ENCODE measurements at places on chromosomes 13 and 19.
A peak's percentile ranks its signal among the peaks of the same experiment; 100 is the strongest.

DNA sequence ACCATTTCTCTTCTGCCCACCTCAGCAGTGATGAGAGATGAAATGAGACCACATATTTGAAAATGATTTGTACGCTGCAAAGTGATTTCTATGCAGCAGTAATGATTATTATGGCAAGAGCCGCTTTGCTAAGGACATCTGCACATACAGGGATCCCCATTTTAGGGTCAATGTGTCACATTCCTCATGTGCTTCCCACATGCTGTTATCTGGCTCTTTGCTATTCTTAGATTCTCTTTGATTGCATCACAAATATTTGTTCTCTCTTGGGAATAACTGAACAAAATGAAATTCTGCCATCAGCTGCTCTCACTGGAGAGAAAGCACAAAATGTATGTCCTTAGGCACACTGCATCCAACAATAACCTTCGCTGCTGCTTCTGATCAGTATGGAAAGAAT lies 209.5 kb upstream of the IPO5 start:
- no peak for DNase-seq

- DNase-seq = no peak
Observed at GRCh38 chr13:109818886-109819285, 32.5 kb upstream of the IRS2 start.

DNA sequence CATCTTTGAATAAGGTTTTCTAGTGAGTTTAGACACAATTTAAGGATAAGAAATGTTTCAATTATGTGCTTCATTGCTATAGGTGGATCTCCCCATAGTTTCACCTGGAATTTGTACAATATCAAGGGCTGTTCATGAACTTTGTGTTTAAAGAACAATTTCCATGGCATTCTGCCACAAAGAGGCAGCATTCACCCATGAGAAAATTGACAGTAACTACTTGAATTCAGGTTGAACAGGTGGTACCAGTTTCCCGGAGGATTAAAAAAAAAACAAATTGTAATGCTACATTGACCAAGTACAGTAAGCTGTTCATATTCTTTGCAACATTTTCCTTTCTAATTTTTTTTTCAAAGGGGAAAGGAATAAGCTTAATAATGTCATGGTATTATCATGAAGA lies 9.1 kb downstream of the SLITRK5 start:
- DNase-seq = no peak

DNA sequence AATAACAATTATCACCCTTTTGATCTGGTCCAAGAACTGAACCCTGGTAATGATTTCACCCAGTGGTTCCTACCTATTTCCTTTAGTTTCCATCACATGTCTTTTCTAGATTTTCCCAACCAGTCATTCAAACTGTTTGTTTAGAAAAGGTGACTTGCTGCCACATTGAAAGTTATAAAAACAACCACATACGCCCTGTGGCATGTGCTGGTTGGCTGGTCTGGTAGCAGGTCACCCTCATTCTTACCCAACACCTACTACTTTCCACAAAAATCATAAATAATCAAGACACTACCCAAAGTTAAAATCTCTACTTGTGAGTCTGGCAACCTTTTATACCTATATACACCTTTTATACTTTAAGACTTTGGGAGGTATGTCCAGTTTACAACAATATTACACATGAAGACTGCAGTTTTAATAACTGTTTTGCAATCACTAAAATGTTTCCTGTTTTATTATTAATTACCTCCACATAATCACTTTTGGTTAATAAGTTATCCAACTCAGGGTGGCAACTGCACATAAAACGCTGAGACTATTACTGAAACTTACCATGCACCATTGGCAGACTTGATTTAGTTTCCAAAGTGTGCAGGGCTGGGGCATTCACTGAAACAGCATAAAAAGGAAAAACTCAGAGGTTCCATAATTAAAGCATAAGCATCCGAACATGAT lies 38.9 kb downstream of the DZIP1 start:
- DNase-seq = no peak

DNA sequence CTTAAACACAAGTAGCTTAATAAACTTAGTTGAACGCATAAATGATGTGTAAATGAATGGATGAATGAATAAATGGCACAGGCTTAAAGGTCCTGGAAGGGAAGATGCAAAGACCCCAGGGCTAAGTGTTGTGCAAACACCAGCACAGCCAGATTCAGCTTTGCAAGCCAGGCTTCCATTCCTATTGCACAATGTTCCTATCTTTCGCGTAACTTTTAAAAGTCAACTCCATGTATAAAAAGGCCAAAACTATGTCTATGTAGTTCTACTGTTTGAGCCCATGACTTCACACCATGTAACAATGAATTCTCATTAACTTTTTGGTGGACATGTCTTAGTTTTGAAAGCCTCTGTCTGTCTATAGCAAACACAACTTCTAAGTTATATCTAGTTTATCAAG lies 226.0 kb downstream of the NALCN start:
- no peak for DNase-seq

DNA sequence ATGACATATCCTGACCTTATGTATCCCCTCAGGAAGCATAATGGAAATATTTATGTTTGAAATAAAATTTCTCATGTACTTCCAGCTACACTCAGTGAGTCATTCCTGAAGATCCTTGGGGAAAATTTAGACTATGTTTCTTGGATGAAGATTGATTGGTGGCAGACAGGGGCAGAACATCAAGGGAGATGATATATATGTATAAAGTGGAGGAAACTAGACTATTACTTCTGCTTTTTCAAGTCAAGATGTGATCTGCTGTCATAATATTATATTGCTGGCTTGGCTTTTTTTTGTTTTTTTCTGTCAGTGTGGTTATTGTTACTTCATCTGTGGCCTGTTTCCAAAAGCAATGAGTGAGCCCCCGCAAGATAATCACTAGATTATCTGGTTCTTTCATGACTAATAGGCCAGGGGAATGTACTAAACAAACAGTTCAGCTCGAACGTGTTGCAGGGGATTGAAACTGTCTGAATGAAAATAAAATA lies 87.2 kb upstream of the TNFSF11 start:
- DNase-seq = no peak

- DNase-seq = no peak
Observed at GRCh38 chr19:57664269-57665127, 4.2 kb upstream of the ZSCAN4 start.

DNA sequence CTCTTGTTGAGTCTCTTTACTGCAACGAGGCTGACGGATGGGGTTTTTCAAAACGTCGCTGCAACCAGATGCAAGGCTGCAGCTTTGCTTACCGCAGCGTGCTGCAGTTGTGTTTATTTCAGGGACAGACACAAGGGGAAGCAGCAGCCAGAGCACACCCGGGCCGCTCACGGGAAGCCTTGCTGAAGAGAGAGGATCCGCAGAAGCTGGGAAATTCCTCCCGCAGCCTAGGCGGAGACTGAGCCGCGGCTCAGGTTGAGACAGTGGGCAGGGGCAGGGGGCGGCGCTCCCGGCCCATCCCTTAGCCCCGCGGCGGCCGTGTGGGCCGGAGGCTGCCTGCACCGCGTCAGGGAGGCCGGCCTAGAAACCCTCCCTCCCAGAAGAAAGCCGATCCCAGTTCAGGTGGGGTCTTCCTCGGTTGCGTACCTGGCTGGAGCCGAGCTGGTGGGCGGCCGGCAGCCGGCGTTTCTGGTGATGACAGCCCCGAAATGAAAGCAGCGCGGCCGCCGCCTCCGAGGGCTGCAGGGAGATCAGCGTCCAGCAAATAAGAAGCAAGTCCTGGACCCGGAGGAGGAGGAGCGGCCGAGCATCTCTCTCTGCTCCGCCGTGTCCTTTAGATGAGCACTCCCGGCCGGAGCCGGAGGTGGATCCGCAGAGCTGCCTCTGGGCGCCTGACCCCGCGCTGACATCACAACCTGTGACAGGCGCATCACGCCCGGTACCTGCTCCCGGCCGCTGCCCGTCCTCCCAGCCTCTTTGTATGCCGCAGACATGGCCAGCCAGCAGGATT lies at the start of gene FRY:
Gene FRY, plus strand, starts transcription at position 750 of the 790 bp plus-strand sequence. Its CDS starts 22 bp downstream, at position 772.
- DNase-seq = peak; percentile 56

- no peak for DNase-seq
Observed at GRCh38 chr13:71786875-71787274, 80.1 kb downstream of the DACH1 start.

DNA sequence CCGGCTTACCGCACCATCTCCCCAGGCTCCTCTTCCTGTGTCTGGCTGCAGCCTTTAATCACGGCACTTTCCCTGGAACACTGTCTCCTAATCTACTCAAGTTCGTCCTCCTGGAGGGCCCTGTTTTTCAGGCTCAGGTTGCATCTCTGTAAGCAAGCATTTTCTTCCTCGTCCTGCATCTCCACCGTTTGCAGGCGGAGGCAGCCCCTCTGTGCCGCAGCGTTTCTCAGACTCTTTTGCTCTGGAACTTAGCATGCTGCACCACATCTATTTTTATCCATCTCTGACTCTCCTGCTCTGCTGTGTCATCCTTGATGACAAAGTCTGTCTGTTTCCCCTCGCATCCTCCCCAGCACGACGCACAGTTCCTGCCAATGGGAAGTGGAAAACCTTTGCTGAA lies 117.5 kb downstream of the ATP8A2 start:
- DNase-seq = no peak

DNA sequence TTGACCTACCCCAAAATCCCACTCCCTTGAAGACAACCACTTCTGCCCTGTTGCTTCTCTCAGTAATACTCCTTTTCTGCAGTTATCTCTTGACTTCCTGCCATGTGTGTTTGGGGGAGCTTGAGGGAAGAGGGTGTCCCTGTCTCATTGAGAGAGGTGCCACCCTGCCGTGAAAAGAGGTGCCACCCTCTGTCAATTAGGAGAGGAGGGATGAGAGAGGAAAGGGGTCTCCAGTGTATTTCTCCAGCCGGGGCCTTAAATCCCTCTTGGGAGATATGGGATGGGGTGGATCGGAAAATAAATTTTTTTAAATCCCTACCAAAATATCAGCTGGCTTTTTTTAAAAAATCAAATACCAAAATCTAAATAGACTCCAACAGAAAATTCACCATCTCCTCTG lies 16.5 kb downstream of the PLD3 start:
- no peak for DNase-seq

GRCh38 chr19:48400018-48400742 lies 6.7 kb downstream of the GRIN2D start:
- DNase-seq = peak; percentile 42

DNA sequence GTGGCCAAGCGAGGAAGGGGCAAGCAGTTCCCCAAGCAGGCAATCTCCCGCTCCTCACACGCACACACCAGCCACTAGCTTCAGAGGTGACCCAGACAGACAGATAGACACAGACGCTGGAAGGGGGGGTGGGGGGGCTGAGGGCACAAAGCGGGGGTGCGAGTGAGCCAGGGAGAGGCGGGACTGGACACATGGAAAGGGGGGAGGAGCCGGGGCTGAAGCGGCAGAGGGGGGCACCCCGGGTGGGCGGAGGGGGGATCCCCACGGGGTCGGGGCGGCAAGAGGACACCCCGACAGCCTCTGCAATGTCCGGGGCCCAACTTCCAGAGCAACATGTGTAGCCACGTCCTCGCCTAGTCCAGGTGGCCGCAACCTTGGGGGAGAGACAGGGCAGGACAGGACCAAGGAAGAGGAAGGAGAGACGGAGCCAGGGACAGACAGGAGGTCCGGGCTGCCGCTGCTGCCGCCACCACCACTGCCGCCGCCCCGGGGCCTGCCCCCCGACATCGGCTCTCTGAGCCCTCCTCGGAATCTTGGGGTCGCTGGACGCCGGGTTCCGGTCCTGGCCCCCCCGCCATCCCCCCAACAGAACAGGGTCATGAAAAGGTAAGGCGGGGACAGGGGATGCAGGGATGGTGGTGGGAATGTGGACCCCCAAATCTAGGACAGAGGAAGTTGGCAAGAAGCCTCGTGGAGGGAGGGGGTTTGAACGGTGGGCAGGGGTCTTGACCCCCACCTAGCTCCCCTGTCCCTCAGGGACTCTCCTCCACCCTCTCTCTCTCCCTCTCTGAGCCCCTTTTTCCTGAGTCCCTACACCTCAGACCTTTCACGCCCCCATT lies 1.1 kb downstream of the GRIN2D start:
- no peak for DNase-seq

DNA sequence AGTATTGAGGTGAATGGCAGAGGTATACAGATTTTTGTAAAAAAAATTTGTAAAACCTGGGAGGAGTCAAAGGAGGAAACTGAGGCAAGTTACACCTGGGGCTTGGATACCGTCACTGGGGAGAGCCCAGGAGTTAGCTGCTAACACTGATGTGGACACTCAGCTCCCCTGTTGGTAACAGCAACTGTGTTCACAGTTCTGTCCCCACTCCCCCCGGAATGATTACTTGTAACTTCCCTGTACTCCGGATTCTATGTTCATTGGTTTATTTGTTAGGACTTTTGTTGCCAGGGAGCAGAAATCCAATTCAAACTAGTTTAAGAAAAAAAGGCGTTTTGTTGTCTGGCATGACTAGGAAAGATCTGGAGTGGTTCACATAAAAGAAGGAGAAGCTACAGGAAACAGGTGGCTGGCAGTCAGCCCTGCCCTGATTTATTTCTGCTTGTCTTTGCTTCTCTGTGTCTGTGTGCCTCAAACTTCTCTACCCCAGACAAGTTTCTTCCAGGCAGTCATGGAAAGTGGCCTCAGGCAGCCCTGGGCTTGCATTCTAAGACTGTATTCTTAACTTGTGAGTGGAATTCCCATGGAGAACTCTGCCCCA lies 2.3 kb upstream of the GPR12 start:
- no peak for DNase-seq

GRCh38 chr13:114174529-114174961 lies 4.5 kb upstream of the CFAP97D2 start:
- DNase-seq = no peak

GRCh38 chr13:72850959-72851677 lies 69.2 kb downstream of the PIBF1 start:
- DNase-seq = no peak

- DNase-seq = no peak
Observed at GRCh38 chr19:51386882-51387520, 773 bp downstream of the LIM2 start.

DNA sequence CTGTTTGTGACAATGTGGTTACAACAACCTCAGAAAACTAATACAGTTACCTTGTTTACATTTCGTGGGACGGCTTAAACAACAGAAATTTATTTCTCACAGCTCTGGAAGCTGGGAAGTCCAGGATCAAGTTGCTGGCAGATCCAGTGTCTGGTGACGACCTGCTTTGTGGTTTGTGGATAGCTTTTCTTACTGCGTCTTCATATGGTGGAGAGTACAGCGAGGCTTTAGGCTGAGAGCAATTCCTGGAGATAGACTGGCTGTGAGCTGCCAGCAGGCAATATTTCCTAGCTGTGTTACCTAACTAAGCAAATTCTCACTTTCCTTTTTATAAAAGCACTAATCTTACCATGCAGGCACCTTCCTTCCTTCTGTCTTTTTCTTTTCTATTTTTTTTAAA lies 1203.5 kb upstream of the PRR20A start:
- DNase-seq = no peak
